ENCODE measurements at places on chromosomes 16 and 17. TPM values are rescaled to one million over a fixed set of nuclear protein-coding genes. Genes with fewer than 3 reads are reported as not detected.

Gene TMEM114
- not detected for total RNA-seq

Gene ENGASE
- total RNA-seq = 27.4 TPM

Gene PABPN1L
- not detected for total RNA-seq

Gene TSPAN10
- 3.5 TPM for total RNA-seq

Gene PLEKHH3
- total RNA-seq = 15.4 TPM
